ENCODE measurements at places on chromosomes 4 and X.

DNA sequence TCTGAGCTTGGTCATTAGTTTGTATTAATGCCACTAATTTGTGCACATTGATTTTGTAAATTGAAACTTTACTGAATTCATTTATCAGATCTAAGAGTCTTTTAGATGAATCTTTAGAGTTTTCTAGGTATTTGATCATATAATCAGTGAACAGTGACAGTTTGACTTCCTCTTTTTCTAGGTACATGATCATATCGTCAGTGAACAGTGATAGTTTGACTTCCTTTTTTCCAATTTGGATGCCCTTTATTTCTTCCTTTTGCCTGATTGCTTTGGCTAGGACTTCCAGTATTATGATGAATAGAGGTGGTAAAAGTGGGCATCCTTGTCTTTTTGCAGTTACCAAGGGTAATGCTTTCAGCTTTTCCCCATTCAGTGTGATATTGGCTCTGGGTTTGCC lies 421.4 kb upstream of the CPXCR1 start:
- DNase-seq, result no peak

DNA sequence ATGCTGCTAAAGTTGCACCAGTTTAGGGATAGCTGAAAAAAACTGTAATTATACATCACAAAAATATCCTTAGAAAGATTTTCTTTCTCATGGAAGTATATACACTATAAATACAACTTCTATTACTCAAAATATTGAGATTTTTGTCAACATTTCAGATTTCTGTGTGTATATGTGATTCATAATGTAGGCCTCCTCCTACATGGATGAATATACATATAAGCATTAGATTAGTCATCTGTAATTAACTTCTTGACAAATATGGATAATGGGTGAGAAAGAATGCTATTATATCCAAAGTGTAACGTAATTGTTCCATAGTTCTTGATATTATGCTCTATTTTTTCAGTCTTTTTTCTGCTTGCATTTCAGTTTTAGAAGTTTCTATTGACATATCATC lies 124.9 kb downstream of the CBLL2 start:
- no peak for DNase-seq

DNA sequence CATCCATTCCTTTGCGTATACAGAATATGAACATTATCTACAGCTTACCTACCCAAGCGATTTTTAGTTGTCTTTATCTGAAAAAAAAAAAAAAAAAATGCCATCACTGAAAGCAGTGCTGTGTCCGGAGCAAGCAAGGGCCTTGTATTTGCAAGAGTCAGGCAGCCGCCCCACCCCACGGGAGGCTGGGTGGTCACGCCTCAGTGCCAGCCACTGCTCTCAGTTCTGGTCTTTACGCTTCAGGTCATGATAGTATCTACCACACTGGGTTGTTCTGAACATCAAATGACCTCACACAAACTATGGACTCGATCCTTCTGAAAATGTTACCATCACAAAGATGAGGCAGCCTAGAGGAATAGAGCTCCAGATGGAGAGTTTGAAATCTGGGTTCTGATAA lies 62.7 kb upstream of the HELT start:
- no peak for DNase-seq

- DNase-seq, result no peak
Observed at GRCh38 chrX:139691843-139692505, 16.0 kb downstream of the MCF2 start.

Measured in AML-193 (cell line).